ENCODE measurements at places on chromosomes 7 and 10. TPM values are rescaled to one million over a fixed set of nuclear protein-coding genes. Genes with fewer than 3 reads are reported as not detected.

The RRP12 gene
- total RNA-seq = 7.7 TPM

The RTKN2 gene
- total RNA-seq = 0.98 TPM

The TRPV5 gene
- total RNA-seq = 1.3 TPM

The PGAM1 gene
- 182 TPM for total RNA-seq

The HOXA7 gene
- 6.2 TPM for total RNA-seq

The POLR2J2 gene
- 2.7 TPM for total RNA-seq

- no peaks in the 10 kb centered on the region for H3K4me1 ChIP-seq
- peak overlapping the region; percentile 8 for H3K4me3 ChIP-seq
- no peaks in the 10 kb centered on the region for H3K27me3 ChIP-seq
- no peaks in the 10 kb centered on the region for H3K36me3 ChIP-seq
These were observed 288.8 kb upstream of the NFE2L3 start for GRCh38 chr7:25863005-25863728.

DNA sequence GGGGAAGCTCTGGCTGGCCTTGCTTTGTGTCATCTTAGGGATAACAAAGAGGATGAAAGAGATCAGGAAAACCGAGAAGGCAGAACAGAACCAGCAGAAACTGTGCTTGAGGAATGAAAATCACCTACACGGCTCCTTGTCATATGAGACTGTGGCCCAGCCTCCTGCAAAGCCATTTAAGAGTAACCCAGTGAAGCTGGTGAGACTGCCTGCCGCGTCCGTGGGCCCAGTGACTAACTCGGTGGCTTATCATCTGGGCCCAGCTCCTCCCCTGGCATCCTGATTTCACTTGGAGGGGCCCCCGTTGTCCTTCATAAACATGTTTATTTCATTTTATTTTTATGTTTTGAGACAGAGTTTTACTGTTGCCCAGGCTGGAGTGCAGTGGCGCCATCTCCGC, 30.7 kb downstream of the HTRA1 start:
- no peak overlapping the region for H3K4me3 ChIP-seq
- DNase-seq = no peak
- peak overlapping the region; percentile 81 for H3K27ac ChIP-seq
- H3K36me3 ChIP-seq = no peaks in the 10 kb centered on the region

DNA sequence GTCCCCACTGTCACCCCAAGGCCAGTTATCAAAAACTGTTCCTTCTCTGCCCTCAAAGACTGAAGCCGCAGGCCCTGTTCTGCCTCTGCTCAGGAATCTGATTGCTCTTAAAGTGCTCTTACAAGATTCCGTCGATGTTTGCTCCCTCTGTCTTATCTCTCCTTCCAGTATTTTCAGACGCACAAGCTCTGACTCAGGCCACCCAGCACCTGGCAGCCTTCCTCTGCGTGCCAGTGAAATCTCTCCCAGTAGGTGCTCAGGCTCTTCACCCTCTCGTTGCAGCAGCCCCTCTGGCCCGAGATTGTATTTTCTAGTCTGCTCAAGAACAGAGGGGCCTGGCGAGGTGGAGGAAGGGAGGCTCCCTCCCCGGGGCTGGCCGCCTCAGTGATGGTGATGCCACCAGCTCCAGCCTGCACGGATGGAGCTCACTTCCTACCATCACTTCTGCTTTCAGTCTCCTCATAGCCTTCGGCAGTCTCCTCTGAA, 276.2 kb downstream of the USP6NL start:
- no peaks in the 10 kb centered on the region for H3K27me3 ChIP-seq
- DNase-seq = no peak
- H3K4me1 ChIP-seq = no peaks in the 10 kb centered on the region
- no peak overlapping the region for H3K4me3 ChIP-seq

GRCh38 chr10:126337251-126337810, 50.9 kb downstream of the ADAM12 start:
- H3K36me3 ChIP-seq = no peaks in the 10 kb centered on the region
- H3K27me3 ChIP-seq = no peaks in the 10 kb centered on the region
- no peak for DNase-seq

DNA sequence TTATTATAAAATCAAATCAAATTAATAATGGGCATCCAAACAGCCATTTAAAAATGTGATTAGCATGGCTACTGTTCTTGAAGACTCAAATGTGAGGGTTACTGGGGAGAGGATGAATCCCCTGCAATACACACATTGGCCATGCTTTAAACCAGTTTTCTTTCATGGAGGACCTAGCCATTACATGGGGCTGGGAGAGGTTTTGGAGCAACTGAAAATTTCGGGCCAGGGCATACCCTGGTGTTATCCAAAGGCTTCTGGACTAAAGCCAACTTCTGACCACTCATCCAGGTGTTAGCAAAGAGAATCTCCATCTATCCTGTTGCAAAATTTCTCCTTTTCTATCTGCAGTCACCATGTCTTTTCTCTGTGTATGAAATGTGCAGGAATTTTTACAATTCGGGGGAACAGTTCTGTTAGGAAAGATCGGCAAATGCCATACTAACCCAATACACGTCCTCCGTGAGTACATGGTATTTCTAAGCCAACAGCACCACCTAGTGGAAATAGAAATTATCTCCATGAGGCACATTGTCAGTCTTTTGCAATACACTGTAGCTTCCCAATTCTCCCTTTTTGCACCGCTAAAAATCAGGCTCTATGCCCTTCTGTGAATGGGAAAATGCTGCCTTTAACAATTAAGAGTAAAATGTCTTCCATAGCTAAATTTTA, 47.0 kb upstream of the ZNF107 start:
- no peaks in the 10 kb centered on the region for H3K36me3 ChIP-seq
- no peak overlapping the region for H3K27ac ChIP-seq
- no peak overlapping the region for H3K4me3 ChIP-seq

DNA sequence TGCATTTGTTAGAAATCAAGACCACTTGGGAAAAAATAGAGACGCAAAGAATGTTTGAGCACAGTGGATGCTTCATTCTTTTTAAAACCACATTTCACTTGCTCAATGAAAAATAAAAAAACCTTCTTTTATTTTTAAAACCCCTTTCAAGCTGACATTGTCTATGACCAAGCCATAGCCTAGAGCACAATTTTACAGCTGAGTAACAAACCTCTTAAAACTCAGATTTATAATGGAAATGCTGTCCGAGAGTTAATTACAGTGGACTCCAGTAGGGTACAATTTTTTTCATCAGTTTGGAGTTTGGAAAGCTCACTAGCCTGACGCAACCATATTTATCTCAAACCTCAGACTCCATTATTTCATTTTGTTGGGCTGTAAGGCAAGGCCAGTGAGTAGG, 116.3 kb downstream of the RNLS start:
- no peaks in the 10 kb centered on the region for H3K4me1 ChIP-seq
- no peaks in the 10 kb centered on the region for H3K27me3 ChIP-seq
- no peaks in the 10 kb centered on the region for H3K36me3 ChIP-seq
- no peak overlapping the region for H3K27ac ChIP-seq
- no peak overlapping the region for H3K4me3 ChIP-seq
